ENCODE measurements at places on chromosomes 13 and 19.

DNA sequence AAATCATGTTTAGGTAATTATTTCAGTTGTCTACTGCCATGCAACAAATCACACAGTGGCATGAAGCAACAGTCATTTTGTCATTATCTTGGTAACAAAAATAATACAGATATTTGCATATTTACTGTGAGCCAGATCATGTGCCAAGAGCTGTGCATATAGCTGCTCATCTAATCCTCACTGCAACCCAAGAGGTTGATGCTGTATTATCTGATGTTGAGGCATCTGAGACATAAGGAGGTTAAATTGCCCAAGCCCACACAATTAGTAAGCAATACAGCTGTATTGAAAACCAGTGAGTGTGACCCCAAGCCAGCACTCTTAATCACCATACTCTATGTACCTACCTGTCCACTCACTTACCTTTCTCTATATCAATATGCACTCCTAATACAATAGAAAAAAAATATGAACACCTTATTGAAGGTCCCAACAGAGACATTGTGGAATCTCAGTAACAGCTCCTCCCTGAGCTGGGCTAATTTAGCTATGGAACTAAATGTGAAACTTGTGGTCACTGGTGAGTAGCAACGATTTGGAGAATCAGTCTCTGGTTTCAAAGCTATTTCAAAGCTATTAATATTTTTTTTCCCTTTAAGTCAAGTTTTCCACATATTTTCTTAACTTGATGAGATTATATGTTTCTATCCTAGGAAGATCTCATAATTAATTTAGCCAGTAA is 185.2 kb downstream of the KLF12 start:
- no peak for DNase-seq

- DNase-seq, result no peak
These were observed 19.1 kb upstream of the WDR18 start for GRCh38 chr19:964761-965694.

- no peak for DNase-seq
These were observed 43.2 kb downstream of the ZNF331 start for GRCh38 chr19:53580871-53581835.

GRCh38 chr19:2733930-2734588 is 5.8 kb downstream of the SLC39A3 start:
- DNase-seq, result no peak

- no peak for DNase-seq
These were observed 40.6 kb downstream of the TPT1 start for GRCh38 chr13:45300190-45300985.

DNA sequence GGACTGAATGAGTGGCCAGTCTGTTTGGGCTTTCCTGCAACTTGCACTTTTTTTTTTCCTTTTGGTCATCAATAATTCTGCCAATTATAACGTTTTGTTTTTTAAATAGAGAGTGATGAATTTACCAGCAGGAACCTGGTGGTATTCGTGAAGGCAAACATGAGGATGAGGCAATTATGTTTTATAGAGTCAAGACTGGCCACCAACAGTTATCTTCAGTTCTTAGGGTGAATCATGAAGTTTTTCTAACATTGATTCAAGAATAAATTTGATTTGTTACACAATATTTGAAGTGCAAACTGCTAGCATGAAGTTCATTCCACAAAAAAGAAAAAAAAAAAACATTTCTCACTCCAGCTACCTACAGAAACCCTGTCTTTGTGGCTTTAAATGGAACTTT is 244.5 kb downstream of the SPRY2 start:
- no peak for DNase-seq

DNA sequence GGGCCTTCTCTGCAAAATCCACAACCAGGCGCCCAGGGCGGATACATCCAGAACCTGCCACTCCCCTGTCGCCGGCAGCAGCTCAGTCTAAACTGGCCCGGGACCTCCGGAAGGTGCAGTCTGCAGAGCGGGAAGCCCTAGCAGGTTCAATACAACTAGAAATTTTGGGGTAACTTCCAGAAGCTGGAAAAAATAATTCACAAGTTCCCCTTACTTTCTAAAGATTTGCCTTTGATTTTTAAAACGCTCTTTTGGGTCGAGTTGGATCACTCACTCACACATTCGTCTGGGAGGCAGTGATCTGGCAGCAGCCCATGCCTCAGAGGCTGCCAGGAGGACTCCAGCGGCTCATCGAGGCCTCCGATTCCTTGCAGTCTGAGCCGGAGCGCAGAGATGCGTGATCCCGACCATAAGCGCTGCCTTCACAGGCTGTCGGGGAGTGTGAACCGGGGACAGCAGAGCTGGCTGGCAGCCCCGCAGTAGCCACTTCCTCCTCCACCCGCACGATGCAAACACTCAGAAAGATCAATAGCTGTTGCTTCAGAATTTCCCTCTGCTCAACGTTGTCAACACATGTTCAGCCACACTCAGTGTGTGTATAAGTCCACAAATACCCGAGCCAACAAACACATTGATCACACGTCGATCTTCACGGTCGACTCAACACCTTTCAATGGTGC is 35.6 kb upstream of the ZNF507 start:
- no peak for DNase-seq

GRCh38 chr19:12838886-12839756 is 806 bp downstream of the MAST1 start:
- DNase-seq, result no peak

DNA sequence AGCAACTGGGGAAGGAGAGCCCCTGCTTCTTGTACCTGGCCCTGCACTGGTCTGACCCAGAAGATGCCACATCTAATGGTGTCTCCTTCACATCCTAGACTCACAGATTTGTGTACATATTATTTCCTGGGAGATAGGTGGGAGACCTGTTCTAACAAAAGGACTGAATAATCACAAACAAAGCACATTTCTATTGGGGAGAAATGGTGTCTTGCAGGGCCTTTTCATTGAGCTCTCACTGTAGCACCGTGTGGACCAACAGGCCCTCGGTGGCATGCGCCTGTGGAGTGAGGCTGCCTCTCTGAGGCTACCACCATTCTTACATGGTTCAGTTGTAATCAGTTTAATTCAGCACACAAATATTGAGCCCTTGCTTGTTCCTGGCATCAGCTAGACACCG is 989 bp upstream of the SACS start:
- no peak for DNase-seq

GRCh38 chr13:62246581-62246980 is 830.9 kb upstream of the PCDH20 start:
- no peak for DNase-seq

DNA sequence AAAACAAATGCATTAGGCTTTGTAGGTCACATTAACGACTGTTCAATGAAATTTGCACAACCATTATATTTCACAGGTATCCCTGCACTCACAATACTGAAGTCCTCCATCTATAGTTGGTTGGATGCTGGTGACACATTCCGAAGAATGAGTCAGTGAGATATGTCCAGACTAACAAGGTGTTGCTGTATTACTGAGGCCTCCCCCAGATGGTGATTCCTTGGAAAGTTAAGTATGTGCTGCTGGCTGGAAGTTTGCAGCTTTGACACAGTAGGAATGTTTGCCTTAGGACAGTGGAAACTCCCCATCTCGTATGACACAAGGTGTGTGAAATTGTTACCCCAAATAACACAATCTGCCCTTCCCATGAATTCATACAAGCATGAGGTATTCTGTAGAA is 46.6 kb downstream of the FGF14 start:
- no peak for DNase-seq

GRCh38 chr19:55432241-55432959 is 10.7 kb downstream of the SHISA7 start:
- DNase-seq, result no peak

GRCh38 chr19:47781590-47782262 is 3.2 kb downstream of the SELENOW start:
- DNase-seq, result no peak

- DNase-seq, result no peak
These were observed 2.9 kb upstream of the NRTN start for GRCh38 chr19:5801796-5802619.

GRCh38 chr13:105118426-105118985 is 1417.0 kb downstream of the EFNB2 start:
- DNase-seq, result no peak

DNA sequence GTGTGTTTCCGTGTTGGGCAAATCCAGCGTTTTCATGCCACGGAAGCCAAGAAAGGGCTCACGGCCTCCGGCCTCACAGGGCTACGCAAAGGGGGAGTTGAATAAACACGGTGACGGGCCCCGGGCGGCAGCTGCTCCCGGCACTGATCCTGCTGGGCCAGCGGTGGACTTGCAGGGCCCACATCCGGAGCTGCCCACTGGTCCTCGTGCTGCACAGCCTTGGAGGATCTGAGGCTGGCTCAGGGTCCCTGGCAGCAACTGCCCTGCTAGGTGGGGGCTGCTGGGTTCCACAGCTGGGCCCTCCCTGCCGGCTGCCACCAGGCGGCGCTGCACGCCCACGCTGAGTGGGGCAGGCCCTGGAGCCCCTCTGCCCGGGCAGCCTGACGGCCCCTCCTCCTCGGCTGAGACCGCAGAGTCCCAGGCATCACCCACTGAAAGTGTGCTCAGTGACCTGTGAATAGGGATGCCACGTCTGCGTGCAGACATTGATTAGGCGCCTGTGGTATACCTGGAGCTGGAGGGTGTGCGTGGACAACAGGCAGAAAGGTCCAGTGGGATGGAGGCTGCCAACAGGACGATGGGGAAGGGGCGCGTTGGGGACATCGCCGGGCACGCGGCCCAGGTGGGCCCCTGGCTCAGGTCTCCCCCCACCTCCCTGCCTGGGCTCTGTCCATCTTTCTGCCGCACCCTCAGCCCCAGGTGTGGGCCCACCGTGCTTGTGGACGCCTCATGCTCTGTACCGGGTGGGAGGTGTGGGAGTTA is 5.3 kb upstream of the HCN2 start:
- DNase-seq, result no peak

- DNase-seq, result no peak
These were observed 1637.4 kb downstream of the PCDH9 start for GRCh38 chr13:65592731-65593130.

DNA sequence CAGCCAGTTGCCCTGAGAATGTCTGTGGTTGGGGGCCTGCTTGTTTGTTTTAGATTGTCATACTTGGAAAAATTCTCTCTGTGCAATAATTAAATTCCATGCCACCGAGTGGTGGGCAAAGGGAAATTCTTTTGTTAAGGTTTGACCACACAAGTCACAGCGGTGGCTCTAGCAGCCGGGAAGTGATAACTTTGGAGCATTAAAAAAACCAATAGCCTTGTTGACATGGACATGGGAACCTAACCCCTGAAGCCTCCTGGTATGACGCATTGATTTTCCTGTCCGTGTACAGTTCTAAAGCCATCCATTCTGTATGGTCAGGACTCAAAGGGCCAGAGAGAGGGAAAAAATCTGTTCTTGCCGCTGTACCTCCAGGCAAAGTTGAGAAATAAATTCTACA is 384.9 kb upstream of the ZNF507 start:
- DNase-seq, result no peak

GRCh38 chr13:30499338-30499737 is 33.6 kb upstream of the HMGB1 start:
- no peak for DNase-seq

DNA sequence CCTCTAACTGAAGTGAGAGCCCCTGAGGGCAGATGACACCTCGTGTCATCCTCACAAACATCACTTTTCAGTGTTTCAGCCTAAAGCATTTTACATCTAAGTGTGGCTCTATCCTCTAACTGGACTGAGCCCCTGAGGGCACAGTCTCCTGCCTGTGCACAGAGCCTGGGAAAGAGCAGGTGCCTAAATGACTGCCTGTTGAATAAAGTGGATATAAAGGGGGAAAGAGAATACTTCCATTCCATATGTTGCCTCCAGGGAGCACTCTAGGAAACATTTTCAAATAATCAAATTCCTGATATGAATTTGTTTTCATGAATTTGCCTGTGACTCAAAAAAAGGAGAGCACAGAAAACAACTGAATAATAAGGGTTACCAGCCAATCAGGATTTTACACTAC is 32.2 kb downstream of the CNMD start:
- DNase-seq, result no peak

GRCh38 chr19:10850631-10851030 is 2.4 kb downstream of the C19orf38 start:
- no peak for DNase-seq

GRCh38 chr13:24304620-24305019 is 4.8 kb upstream of the C1QTNF9 start:
- no peak for DNase-seq

DNA sequence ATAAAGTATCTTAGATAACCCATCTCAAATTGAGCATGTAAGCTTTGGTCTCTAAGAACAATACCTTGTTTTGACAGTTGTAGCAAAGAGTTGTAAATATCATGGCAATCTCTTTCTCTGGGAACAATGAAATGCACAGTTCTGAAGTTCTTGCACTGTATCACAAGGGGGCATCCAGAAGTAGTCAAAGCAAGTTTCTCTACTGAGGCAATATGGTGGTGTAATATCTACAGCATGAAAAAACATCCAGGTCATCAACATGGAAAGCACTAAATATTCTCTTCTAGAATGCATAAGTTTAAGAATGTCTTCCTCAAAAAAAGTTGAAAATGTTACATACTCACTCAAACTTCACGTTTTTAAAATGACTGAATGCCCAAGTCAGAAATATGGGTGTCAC is 19.6 kb downstream of the MTMR6 start:
- DNase-seq, result no peak

DNA sequence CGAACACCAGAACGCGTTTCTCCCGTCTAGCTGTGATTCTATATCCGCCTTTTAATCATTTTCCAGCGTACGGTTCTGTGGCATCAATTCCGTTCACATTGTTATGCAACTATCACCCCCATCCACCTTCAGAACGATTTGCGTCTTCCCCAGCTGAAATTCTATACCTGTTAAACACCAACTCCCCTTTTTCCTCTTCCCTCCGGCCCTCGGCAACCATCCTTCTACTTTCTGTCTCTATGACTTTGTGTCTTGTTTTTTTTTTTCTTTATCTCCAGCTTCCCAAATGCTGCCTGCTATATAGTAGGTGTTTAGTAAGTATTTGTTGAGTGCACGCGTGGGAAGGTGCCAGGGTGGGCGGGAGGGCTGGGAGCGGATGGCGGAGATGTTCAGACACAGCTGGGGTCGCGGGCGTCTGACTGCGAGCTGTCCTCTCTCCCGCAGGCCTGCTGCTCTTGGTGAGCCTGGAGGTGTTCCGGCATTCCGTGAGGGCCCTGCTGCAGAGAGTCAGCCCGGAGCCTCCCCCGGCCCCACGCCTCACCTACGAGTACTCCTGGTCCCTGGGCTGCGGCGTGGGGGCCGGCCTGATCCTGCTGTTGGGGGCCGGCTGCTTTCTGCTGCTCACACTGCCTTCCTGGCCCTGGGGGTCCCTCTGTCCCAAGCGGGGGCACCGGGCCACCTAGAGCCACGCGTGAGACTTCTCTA is 20.2 kb downstream of the CACNG6 start:
- no peak for DNase-seq

- no peak for DNase-seq
These were observed 7.7 kb upstream of the MISP start for GRCh38 chr19:743168-743687.
